ENCODE measurements at places on chromosomes 7 and 10.

- DNase-seq: no peak
These were observed 64.1 kb downstream of the AHR start for GRCh38 chr7:17362439-17363105.

DNA sequence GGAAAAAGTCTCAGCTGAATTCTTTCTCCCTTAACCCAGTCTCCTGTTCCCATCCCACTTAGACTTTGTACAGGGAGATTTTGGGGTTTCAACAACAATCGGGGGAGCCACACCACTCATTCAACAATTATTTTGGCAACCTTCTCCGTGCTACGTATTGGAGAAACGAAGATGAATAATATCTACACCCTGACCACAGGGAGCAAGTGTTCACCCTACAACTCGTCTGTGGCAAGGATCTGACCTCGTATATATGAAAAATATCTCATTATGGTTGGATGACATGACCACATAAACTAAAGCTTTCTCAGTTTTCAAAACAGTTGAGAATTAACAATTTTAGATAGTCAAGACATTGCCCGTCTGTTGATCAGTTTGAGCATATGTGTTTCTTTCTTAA, 302.1 kb downstream of the CACNA2D1 start:
- no peak for DNase-seq

- DNase-seq: no peak
These were observed 5.3 kb downstream of the NEUROG3 start for GRCh38 chr10:69567920-69568319.

DNA sequence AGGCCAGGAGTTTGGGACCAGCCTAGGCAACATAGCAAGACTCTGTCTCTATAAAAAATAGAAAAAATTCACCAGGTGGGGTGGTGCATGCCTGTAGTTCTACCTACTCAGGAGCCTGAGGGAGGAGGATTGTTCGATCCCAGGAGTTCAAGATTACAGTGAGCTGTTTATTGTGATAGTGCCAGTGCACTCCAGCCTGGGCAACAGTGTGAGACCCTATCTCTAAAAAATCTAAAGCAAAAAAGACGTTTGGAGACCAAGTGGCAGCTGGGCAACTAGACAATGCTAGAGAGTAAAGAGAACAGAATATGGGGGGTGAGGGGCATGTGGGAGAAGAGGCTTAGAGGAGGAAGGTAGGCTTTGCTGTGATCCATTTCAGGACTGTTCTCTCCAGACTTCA, 1.4 kb downstream of the PDSS1 start:
- no peak for DNase-seq

DNA sequence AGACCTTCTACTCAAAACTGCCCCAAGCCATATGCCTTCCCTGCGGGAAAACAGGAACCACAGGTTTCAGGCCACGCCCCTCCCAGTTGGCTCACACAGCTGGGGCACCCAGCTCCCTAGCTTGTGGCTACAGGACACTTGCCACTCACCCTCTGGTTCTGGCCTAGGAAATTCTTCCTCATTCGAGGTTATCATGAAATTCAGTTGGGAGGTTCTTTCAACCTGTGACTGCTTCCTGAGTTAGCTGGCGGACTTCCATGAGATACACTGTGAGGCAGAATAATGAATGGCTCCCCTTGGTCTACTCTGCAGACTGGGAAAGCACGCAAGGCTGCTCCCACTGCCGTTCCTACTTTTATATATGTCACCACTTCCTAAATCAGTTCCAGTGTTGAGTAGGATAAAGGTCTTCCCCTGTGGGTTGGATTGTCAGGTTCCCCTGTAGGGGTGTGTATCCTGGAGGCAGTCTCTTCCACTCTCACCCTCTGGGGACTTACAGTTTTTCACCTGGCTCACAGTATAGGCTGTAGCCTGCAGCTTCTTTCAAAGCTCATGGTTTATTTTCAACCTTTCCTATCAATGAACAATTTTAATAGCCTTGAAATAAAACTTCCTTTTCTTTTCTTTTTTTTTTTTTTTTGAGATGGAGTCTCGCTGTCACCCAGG, 37.0 kb downstream of the GPR22 start:
- no peak for DNase-seq

DNA sequence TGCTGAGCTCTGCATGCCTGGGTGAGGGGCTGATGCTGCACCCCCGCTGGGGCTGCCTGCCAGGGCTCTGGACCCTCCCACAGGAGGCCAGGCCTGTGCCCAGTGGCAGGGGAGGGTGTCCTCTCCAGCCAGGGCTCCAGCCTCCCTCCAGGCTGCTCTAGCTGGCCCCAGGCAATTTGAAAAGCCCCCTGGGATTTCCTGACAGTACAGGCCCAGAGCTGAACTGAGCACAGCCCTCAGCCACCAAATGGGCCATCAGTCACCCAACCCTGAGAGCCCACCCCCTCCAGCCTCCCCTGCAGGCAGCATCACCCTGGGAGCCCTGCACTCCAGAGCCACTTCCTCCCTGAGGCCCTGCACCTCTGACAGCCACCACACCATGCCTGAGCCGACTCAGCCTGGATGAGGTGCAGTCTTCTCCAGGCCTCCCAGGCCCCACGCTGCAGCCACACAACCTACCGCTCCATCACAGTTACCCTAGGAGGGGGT, 101.8 kb upstream of the RET start:
- no peak for DNase-seq

DNA sequence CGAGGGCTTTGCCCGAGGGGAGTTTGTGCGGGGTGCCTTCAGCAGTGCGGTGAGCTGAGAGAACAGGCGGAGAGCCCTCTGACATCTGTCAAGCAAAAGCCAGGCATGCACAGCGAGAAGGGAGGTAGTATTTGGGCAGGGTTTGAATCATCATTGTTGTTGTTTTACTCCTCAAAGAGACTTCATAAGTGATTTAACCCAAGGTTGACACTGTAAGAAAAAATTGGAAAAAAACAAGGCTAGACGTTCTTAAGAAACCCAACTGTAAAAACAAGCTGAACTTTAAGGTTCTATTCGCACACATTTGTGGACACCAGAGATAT, 1.3 kb downstream of the ADAM22 start:
- DNase-seq: peak; percentile 7

DNA sequence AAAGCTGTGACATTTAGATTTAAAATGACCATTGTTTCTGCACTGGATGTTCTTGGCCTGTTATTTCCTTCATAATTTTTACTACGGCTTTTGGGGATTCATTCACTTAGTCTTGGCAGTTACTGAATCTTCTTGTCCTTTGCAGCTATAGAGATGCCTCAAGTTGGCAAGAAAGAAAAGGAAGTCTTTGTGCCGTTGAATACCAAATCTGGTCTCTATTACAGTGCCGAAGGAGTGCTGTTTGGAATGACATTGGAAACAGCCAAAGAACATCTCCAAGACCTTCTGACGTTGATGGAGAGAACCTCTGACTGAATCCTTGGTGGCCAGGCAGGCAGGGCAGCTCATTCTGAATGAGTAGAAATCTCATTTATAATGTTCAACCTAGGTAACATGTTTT, 54.3 kb upstream of the NRP1 start:
- no peak for DNase-seq

DNA sequence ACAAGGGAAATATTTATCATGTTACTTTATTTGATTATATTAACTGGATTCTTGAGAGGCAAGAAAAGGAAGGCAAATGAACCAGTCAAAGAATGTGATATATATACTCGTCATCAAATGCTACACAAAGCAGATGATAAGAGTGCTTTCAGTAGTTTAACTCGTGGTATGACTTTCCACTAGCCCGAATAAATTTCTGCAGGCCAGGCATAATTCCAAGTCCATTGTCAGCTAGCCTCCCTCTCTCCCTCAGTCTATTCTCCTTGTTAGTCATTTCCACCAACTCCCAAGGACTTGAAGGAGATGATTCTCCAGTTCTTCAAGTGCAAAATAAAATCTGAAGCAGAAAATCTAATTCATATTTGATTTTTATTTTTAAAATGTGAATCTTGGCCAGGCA, 190.5 kb downstream of the GLI3 start:
- DNase-seq: no peak

DNA sequence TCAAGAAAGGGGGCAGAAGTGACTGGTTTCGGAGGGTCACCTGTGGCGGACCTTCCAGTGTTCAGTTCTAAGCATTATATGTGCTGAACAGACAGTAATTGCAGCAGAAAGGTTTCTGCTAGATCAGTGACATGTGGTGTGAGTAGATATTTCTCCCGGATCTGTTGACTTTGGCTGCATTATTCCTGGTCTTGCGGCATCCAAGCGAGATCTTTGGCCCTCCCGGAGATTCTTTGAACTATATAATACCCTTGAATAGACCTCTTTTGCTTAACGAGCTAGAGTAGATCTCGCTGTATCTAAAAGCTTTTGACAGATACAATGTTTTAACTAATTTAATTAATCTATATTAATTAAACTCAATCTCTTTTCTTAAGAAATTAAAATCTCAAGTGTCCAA, 99.8 kb downstream of the PTN start:
- DNase-seq: no peak

DNA sequence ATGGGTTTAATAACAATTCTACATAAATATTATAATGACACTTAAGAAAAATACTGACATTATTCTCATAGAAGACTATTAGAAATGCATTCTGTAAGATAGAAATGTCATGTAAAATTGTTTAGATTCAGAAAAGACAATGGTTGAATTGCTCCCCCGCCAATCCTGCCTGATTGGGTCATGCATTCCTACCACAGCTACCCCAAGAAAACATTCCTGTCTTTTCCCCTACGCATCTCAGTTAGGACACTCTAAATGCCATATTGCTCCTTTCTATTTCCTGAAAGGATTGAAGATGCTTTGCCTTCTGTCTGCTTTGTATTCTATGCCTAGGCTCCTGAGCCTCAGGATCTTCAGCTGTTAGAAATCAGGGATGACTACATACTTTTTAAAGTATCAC, 109.4 kb downstream of the DGKB start:
- DNase-seq: no peak

DNA sequence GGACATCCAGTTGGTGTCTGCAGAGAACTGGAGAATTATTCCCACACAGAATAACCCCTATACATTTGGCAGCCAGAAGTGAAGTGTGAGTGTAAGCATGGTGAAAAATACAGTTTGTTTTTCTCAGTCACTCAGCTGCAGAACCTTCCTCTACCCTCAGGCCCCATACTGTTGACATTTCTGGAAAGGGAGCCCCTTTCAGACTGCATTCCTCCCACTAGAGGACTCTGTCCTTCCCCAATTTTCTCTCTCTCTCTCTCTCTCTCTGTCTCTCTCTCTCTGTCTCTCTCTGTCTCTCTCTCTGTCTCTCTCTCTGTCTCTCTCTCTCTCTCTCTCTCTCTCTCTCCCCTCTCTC, 86.8 kb upstream of the STEAP1B start:
- no peak for DNase-seq

DNA sequence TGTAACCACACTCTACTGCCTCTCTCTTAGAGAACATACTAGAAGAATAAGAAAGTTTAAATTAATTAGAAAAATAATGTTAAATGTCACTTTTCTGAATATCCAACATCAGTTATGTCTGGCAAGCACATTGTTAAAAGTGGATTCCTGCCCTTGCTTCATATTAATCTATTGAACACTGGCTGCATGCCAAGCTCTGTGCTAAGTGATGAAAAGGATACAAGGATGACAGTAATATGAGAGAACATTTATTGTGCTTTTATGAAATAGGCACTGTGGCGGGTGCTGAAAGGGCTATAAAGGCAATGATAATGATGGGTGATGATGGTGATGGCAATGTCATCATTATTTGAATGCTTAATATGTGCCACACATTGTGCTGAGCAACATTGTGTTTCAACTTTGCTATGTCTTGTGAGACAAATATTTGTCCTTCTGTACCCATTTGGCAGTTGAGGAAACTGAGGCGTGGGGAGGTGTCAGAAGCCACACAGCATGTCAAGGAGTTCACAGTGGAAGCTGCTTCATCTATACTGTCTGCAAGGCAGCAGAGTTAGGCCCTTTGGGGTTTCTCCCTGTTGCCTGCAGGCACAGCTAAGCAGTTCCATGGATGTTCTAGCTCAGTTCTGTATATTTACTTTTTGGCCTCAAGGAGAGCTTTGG, 64.2 kb upstream of the RAPGEF5 start:
- DNase-seq: no peak

DNA sequence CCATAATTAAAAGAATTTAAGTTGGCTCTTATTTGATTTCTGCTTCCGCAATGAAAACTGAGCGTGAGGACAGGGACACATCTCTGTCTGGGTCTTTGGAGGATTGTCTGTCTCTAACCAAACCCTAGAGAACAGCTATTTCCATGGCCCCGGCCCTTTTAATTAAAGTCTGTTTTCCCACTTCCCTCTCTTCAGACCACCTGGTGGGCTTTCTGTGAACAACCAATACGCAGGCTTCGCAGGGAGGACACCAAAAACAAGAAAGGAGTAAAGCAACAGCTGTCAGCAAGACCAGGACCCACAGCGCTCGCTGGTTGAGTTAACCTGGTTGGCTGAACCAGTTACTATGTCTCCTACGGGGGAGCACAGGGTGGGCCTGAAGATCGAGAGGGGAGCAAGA, 217.1 kb upstream of the FRMD4A start:
- DNase-seq: no peak

GRCh38 chr7:99389772-99390171, 15.2 kb downstream of the ARPC1B start:
- DNase-seq: no peak

- DNase-seq: no peak
These were observed 35.5 kb downstream of the OGDHL start for GRCh38 chr10:49726593-49726992.

GRCh38 chr7:22214000-22214399, 143.0 kb downstream of the RAPGEF5 start:
- DNase-seq: no peak

DNA sequence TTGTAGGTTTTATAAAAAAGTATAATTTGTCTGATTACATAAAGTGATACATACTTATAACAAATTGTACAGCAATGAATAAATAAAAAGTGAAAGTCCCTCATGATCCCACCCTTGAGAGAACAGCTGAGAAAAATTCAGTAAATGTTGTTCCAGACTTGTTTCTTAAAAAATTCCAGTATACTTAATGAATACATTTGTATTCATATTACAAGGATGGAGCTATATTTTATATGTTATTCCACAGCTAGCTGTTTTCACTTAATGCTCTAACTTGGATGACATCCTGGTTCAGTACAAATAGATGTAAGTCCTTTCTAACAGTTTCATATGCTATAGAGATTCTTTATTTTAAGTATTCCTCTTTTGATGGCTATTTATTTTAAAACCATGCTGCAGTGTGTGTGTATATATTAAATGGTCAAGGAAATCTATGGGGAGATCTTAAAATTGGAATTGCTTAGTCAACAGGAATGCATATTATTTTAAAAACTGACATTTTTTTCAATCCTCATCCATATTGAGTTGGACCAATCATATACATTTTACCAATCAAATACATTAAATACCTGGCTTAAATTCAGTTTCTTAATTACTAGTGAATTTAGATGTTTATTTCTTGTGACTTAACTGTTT, 8.9 kb downstream of the STAMBPL1 start:
- no peak for DNase-seq

- DNase-seq: no peak
These were observed 490 bp downstream of the CADPS2 start for GRCh38 chr7:122885583-122886356.

- no peak for DNase-seq
These were observed 32.5 kb downstream of the MTERF1 start for GRCh38 chr7:91847876-91848588.

- DNase-seq: no peak
These were observed 64.0 kb downstream of the RASGEF1A start for GRCh38 chr10:43202657-43203447.

- DNase-seq: no peak
These were observed 1299.3 kb downstream of the XPNPEP1 start for GRCh38 chr10:108624052-108624451.

- DNase-seq: no peak
These were observed 88.7 kb downstream of the SAMD9 start for GRCh38 chr7:93029056-93029455.

GRCh38 chr10:67098461-67098860, 172.6 kb downstream of the LRRTM3 start:
- DNase-seq: no peak

Measured in thymus (tissue), 14 donors.